ENCODE measurements at places on chromosomes 13 and 19.

DNA sequence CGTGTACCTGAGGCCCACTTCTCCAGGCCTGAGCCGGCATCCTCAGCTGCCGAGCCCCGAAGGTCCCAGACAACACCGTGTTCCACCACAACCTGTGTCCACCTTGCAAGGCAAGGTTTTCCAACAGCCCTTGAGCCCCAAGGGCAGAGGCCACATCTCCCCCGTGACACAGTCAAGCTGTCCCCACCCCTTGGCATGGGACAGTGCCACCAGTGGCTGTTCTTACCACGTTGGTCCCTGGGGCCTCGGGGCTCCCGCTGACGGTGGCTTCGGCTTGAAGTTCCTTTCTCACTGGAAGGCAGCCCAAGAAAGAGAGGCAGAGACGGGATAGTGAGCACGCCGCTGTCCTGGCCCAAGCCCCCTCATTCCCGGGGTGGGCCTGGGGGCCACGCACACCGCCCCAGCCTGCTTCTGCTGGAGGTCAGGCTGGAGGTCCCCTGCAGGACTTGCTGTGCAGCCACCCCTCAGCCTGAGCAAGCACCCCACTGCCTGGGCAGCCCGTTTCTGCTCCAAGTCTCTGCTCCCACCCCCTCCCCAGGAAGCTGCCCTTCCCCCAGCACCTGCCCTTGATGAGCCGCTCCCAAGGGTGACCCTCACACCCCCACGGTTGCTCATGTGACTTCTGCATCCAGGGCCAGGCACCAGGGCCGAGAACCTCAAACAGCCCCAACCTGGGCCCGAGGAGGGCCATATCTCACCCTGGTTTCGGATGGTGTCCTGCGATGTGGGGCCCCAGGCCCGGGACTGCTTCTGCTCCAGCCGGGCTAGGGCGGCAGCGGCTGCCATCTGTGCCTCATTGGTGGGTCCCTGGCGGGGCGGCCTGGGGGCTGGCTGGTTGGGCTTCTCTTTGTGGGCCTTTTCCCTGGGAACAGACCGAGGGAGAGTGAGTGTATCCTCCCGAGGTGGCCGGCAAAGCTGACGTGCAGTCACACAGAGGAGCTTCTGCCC lies 4.1 kb downstream of the UBXN6 start:
- no peak for DNase-seq

DNA sequence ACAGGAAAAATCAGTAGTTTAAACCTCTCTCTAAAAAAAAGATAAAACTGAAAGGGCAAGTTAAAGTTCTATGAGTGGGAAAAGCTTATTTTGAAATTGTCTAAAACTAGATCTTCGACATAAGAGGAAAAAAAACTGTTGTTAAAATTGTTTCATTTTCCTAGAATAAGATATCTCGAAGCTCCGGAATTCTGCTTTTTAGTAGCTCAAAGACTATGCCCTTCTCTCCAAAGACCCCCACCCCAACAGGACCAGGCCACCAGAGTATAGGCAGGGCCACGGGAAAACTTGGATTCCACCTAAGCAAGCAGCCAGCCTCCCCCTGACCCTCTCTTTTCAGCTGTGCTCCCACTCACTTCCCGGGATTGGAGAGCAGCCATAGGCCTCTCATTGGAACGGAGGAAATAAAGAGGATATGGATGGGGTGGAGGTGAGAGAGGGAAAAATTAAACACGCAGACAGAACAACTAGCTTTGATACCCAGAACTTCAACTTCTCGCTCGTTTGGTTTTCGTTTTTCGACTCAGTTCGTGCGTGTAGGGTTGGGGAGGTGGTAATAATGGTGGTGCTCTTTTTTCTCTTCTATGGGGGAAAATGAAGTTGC lies 3.0 kb downstream of the POU4F1 start:
- no peak for DNase-seq

DNA sequence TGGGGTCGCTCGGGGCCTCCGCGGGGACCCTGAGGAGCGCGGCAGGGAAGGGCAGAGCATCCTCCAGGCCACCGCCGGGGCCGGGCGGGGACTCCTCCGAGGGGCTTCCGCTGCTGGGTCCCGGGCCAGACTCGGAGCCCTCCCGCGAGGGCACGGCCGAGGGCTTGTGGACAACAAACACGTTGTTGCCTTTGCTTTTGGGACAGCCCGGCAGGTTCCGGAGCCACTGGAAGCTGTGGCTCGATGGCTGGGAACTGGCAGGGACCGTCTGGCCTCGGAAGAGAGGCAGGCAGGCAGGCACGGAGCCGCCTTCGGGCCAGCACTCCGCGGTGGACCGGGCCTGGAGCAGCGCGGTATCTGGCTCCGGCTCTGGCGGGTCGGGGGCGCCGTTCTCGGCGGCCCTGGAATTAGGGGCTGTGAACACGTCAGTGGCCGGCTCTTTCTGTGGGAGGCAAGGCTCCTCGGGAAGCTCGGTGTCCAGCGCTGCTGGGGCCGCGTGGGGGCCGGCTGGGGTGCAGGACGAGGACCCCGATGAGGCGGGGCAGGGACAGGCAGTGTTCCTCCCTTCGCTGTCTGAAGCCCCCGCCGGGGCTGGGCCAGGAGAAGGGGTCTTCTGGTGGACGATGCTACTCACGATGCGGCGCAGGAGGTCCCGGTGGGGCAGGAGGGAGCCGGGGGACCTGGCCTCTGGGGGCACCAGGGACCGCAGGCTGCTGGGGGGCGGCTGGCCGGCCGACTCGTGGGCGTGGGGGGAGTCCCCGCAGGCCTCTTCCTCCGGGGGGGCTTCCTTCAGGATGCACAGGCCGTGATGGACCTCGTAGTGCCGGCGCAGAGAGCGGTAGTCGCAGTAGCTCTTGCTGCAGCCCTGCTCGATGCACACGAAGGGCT lies 27.6 kb downstream of the ZNF541 start:
- no peak for DNase-seq

DNA sequence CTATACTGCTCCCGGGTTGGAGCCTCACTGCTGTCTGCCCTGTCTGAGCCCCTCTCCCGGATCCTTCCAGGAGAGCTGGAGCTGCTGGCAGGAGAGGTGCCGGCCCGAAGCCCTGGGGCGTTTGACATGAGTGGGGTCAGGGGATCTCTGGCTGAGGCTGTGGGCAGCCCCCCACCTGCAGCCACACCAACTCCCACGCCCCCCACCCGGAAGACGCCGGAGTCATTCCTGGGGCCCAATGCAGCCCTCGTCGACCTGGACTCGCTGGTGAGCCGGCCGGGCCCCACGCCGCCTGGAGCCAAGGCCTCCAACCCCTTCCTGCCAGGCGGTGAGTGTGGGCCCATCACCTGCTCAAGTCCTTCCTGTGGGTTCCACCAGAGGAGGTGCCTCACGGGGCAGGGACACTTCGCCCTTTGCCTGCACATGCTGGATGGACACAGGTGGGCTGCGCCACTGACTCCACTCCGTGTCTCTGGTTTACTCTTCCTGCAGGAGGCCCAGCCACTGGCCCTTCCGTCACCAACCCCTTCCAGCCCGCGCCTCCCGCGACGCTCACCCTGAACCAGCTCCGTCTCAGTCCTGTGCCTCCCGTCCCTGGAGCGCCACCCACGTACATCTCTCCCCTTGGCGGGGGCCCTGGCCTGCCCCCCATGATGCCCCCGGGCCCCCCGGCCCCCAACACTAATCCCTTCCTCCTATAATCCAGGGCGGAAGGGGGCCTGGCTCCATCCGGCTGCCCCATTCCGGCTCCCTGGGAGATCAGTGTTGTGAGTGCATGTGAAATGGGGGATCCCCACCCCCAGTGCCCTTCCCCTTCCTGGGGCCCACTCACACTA lies 19.8 kb downstream of the EPN1 start:
- no peak for DNase-seq

DNA sequence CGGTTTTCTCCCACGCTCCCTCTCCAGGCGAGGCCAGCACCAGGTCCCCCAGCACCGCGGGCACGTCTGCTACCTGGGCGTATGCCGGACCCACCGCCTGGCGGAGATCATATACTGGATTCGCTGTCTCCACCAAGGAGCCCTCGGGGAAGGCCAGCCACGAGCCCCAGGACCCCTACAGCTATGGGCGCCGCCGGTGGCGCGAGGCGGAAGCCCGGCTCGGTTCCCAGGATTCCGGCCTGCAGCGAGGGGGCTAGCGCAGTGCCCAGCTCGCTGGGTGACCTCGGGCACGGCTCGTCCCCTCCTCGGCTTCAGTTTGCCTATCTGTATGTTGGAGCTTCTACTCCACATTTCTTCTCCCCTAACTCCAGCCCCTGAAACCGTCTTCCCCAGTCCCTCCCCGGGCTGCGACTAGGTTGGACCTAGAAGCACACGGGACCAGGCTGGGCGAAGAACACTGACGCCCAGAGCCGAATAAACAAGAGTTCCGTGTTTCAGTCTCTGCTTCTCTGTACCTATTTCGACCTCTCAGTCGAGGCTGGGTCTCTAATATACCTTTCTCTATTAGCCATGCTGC lies 749 bp upstream of the CPT1C start:
- DNase-seq, result no peak

GRCh38 chr19:13913352-13913751 lies 7.4 kb downstream of the CC2D1A start:
- DNase-seq, result no peak

- DNase-seq, result no peak
These were observed 24.1 kb downstream of the LHFPL6 start for GRCh38 chr13:39578821-39579291.

DNA sequence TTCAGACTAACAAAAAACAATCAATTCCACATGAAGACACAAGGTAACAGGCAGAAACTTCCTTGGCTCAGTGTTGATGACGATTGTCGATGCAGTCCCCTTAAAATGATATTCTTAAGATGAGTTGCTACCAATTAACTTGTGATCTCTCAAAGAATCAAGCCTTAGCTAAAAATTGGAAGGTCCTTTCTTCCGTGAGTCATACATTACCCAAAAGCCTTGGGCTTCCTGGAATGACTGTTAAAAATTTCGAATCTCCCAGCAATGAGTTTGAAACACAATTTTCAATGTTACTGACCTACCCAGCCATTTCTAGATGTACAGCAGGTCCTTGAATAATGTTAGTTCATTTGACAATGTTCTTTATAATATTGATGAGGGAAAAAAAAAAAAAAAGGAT lies 28.0 kb upstream of the RB1 start:
- no peak for DNase-seq

- no peak for DNase-seq
These were observed 30.4 kb downstream of the NOTCH3 start for GRCh38 chr19:15170345-15170744.

GRCh38 chr19:4908360-4908759 lies 941 bp upstream of the UHRF1 start:
- DNase-seq, result no peak

GRCh38 chr13:45833242-45833641 lies 18.3 kb downstream of the SIAH3 start:
- no peak for DNase-seq

- DNase-seq, result no peak
These were observed 21.1 kb downstream of the PGLS start for GRCh38 chr19:17532557-17532956.

- peak; percentile 59 for DNase-seq
These were observed 21.9 kb downstream of the CEBPA start for GRCh38 chr19:33280351-33280921.

DNA sequence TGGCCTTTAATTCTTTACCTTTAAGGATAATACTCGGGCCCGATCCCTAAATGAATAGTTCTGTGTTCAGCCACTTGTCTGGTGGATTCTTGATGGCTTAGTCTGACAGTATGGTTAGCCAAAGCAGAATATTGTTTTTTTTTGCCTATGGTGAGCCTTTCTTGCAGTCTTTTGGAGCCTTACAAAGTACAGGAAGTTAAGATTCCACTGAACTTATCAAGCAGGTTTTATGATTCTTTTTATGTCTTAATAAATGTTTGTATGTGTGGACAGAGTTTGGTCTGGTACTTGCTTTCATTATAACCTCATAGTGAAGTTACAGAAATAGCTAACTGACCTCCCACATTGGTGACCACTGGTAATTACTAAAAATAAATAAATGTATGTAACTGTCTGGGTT lies 17.1 kb downstream of the PCCA start:
- DNase-seq, result no peak

- DNase-seq, result no peak
These were observed 5.4 kb downstream of the MADCAM1 start for GRCh38 chr19:501646-502045.

DNA sequence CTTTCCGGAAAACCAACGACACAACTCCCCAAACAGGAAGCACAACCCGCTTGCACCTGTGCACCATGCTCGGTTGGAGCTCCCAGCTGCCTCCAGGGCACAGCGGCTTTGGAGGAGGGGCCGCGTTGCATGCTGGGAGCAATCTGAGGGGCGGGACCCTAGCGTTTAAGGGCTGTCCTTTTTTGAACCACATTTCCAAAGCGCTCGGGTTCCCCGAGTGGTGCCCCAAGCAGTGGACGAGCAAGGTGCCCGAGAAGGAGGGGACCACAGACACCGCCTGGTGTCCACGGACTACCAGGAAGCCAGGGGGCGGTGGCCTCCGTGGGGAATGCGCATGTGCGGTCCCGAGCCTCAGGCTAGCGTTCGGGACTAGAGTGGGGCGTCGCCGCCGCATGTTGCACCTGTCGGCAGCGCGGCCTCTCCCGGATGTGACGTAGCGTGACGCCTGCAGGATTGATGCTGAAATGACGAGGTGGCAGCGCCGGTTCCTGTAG lies 11.9 kb upstream of the ZNF57 start:
- DNase-seq, result peak; percentile 73

DNA sequence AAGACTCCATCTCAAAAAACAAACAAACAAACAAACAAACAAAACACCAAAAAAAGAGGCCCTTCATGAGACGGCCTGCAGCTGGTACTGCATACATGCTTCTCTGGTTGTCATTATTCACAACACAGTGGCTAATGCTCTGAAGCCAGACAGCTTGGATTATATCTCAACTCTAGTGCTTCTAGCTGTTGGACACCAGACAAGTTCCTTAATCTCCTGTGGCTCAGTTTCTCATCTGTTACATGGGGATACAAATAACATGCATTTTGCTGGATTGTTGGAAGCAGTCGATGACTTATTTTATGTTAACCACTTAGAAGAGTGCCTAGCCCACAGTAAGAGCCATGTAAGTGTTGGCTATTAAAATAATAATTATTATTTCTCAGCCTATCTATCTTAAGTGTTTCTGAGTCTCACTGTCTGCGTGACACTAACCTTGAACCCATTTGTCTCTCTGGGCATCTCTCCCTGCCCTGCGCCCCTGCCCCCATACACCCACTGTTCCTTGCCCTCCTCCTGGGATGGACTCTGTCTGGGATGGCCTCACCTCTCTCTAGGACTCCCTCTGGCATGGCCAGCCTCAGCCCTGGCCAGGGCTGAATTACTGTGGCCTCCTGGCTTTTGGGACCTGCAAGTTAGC lies 3.1 kb upstream of the JUNB start:
- DNase-seq, result no peak

DNA sequence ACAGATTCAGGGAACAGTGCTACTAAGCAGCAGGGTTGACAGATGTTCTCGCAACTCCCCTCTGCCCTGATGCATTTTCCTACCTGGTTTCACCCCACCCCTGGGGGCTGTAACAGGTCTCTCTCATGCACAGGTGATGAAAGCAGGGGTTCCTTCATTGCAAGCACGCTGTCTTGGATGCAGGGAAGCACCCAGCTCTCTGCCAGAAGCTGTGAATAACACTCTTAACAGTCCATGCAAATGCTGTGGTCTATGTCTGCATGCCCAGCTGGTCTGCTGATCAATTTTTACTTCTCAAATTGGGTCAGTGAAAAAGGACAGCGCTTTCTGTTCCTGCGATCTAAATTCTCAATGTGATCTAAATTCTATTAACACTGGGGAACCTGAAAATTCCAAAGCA lies 246.3 kb upstream of the TSHZ3 start:
- DNase-seq, result no peak

GRCh38 chr13:77084755-77085154 lies 57.8 kb upstream of the FBXL3 start:
- DNase-seq, result no peak
